Fibroblast of skin of right quadriceps (primary cell): ENCODE measurements at places on chromosomes 5 and 9.

DNA sequence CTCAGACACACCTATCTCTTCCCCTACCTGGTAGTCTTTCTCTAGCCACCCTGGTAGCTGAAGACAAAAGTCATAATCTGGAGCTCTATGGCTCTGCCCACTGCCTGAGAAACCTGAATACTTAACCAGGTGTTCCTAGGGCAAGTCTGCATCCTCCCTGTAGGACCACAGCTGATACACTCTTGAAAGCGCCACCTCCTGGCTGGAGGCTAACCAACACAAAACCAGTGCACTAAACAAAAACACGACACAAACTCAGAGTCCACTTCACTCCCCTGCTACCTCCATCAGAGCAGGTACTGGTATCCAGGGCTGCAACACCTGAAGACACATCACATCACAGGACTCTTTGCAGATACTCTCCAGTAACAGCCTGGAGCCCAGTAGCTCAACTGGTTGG is 84.6 kb upstream of the ANXA1 start:
- no peak for DNase-seq

DNA sequence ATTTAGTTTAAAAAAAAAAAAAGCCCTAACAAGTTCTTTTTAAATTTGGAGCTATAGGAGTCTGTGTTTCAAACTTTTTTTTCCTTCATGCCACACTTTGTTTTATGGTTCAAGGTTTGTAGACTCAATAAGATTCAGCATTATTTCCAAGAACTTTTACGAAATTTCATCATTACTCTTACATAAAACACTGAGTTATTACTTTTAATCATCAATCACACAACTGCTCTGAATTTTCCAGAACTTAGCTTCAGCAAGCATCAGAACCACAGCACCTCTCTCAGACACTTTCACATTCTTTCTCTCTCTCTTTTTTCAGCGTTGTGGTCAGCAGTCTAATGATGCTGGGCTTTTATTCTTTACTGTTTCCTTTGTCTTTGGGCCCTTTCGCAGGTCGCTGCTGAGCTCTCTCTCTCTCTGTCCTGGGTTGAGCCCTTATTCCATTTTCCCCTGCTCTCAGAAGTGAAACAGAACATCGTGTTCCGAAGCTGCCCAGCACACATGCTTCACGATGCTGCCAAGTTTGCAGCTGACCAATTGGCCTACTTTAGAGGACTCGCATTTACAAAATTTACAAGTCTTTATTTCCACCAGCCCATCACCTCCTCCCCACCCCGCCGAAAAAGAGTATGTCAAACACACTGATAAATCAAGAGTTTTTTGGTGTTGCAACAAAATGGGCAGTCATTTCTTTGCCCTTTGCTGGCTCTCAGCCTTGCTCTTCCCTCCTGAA is 44.6 kb upstream of the PIK3R1 start:
- no peak for DNase-seq

GRCh38 chr9:61671276-61671973 is 481.6 kb downstream of the SPATA31A7 start:
- DNase-seq = no peak

GRCh38 chr5:139763930-139764791 is 31.4 kb upstream of the PSD2 start:
- DNase-seq = no peak

DNA sequence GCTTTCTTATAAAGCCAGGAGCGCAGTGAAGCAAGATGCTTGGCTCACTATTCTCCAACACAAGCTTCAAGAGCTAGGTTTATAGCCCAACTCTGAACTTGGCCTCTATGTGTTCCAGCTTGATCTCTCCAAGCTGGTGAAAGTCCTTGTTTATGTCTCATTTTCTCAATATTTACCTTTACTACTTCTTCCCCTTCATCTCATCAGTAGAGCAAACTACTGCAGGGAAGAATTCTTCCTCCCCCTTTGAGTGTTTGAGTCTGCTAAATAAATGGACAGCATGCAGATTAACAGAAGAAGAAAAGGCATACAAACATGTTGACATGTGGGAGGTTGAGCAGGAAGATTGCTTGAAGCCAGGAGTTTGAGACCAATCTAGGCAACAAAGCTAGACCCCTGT is 460.7 kb downstream of the ZNF608 start:
- no peak for DNase-seq

DNA sequence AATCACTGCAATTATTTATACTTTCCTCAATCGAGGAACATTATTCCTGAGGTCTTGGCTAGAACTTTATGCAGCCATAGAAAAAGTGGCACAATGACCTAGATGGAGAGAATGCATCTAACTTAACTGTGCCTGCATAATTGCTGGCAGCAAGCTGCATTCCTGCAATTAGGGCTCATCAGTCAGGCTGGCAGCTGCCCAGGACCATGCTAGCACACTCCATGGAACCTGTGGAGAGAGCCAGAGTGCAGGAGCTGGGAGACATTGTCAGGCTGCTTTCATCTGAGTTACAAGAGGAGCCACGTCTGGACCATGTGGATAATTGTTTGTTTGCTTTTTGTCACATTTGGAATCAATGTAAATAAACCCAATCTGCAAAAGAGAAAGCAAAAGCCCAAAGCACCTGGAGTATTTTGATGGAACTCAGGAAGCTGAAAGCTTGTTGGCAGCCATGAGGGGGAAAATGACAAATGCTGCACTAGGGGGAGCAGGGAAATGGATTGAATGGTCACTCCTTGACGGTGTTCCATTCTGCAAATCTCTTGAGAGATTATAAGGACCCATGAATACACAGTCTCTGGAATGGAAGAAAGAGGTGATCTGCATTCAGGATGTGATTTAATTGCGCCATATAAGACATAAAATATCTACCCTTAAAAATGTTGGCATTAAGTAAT is 839.9 kb downstream of the MAT2B start:
- DNase-seq = peak; percentile 62

DNA sequence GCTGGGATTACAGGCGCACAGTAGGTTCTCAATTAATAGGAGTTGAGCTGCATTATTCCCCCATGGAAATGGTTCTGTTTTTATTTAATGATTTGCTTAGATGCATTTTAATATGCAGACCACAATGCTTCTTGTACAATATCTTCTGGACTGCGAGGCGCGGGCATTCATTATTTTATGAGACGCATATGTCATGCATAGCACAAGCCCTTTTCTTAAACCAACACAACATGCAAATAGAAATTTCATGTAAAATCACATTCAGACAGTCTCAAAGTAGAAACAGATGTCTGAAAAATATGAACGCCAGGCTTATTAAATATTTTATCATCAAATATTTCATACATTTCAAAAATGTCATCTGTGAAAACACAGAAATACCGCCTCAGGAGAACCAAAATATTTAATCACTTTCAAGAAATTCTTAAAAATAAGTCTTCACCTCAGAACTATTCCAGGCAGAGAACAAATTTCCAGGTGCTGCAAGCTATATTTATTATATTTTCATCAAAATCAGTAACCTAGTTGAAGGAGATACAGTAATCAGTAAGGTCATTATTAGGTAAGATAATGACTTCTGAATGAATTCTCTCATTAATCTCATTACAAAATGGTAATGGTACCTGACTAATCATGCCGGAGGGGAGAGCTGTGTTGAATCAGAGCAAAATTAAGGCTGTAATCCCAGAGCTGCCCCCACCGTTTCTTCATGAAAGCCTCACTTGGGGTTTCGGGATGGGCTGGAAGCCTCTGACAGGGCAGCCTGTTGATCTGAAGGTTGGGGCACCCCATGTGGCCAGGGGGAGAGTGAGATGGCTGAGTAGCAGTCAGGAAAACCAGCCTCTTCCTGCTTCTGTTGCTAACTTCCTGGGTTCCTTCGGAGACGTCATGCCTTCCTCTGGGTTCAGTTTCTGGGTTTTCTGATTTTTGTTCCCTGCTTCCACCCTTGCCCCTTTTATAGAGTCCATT is 133.9 kb upstream of the ZNF618 start:
- DNase-seq = no peak

DNA sequence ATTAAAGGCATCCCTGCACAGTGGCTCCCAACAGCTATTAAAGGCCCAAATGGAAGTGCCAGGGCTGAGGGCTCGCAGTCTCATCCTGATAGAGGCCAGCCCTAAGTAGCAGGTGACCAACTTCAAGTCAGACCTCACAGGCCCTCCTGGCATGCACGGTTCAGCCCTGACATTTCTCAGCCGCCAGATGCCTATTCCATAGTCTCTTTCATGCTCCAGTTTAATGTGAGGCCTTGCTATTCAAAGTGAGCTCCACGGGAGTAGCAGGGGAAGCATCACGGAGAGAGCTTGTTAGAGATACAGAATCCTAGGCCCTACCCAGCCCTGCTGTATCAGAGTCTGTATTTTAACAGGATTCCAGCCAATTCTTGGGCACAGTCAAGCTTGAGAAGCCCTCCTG is 11.1 kb downstream of the LHFPL2 start:
- no peak for DNase-seq

GRCh38 chr9:133945314-133945975 is 46.7 kb downstream of the VAV2 start:
- no peak for DNase-seq

GRCh38 chr5:138664276-138664943 is 88.8 kb upstream of the CTNNA1 start:
- DNase-seq = peak; percentile 57

DNA sequence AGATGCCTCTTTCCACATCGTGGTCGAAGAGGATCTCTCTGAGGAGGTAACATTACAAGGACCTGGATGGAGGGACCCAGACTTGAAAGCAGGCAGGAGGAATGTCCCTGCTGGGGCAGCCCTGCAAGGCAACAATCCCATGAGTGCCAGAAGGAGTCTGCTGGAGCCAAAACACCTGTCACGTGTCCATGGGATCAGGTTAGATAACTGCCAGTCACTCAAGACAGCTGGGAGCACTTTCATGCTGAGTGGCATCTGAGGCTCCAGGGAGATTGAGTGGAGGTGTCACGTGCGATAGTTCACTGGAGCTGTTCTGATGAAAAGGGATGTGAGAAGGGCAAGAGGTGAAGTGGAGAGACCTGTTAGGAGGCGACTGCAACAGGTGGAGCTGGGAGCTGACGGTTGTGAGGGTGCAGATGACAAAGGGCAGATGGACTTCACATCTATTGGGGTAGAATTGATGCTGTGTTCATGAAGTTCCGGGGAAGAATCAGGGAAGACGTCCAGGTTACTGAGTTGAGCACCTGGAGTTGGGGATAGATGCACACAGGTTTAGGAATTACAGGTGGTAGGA is 68.4 kb downstream of the ICE1 start:
- DNase-seq = no peak

DNA sequence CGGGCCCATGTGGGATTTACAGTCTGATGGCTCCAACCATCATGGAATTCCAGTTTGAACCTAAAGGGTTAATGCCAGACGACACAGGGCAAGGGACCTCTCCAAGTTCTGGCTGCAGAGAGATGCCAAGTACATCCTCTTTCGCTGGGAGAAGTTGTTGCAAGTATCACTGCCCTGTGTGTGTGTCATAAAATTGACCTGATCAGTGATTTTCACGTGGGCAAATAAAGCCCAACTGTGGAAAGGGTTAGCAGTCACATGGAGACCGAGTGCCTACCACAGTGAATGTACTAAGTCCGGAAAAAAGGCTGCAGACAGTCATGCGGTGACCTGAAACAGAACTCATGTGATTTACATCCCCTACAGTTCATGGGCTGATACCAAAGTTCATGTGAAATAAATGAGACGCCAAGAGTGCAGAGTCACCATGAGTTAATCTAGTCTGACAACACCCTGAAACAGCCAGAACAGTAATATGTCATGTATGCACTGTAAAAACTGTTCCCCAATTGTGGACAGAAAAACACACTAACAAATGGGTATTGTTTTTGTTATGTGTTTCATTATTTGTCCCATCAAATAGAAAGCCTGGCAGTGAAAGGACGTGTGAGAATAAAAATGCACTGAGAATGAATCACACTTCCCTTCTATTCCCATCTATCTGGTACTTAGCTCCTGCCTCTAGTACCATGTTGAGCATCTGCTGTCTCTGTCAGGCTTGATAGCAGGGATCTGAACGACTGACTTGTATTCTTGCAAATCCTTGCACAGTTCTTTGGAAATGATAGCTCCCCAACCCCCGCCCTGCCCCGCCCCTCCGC is 115.7 kb downstream of the SUSD1 start:
- peak; percentile 88 for DNase-seq

DNA sequence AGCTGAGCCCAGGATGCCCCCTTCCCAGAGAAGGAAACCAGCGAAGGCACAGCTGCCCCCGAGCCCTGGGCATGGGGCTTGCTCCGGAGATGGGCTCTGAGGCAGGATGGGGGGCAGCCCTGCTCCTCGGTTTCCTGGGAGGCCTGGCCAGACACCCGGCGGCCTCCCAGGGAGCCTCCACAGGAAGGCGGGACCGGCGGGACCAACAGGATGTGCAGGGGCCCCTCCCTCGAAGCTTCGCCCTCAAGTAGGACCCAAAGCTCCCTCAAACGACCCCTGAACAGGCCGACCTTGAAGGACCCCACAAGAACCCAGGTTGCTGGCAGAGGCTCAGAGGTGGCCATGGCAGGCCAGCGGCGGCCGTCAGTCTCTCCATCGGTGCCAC is 11.7 kb downstream of the EXD3 start:
- DNase-seq = no peak

DNA sequence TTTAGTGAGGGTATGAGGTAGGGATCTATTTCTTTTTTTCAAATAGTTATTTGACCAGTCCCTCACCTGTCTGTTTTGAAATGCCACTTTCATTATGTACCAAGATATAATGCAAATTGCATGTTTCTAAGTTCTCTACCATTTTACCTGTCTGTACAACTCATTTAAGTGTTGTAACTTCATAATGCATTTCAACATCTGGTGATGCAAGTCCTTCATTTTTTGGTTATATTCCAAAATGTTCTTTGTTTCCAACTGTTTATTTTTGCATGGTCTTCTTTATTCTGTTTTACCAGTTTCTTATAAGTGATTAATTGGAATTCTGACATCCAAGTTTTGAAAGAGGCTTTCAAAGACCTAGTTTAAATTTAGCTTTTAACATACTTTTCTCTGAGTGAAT is 26.8 kb downstream of the TDRD7 start:
- no peak for DNase-seq

GRCh38 chr5:169754737-169755136 is 117.7 kb downstream of the DOCK2 start:
- DNase-seq = no peak

GRCh38 chr5:114010362-114010761 is 351.5 kb upstream of the KCNN2 start:
- peak; percentile 80 for DNase-seq

DNA sequence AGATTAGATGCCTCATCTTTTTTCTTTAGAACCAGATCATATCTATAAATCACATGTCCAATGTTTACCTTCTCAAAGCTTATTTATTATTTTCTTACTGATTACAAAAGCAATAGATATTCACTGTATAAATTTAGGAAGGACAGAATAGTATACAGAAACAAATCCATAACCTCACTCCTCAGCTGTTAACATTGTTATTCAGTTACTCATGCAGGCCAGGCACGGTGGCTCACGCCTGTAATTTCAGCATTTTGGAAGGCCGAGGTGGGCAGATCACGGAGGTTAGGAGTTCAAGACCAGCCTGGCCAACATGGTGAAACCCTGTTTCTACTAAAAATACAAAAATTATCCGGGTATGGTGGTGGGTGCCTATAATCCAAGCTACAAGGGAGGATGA is 15.3 kb downstream of the STOM start:
- no peak for DNase-seq
